ENCODE measurements at places on chromosomes 12 and 14. TPM values are rescaled to one million over a fixed set of nuclear protein-coding genes. Genes with fewer than 3 reads are reported as not detected.

CFL2 gene
- total RNA-seq, result 117 TPM

PAWR gene
- total RNA-seq, result 67.0 TPM

KCNA1 gene
- not detected for total RNA-seq

RPL10L gene
- total RNA-seq, result not detected

NR1H4 gene
- total RNA-seq, result not detected

NPFF gene
- total RNA-seq, result not detected

RASSF9 gene
- total RNA-seq, result 0.53 TPM

CPSF6 gene
- 69.6 TPM for total RNA-seq

KLRC1 gene
- not detected for total RNA-seq

ACOT6 gene
- total RNA-seq, result not detected

AMN gene
- total RNA-seq, result 0.21 TPM

IL26 gene
- not detected for total RNA-seq

MYRFL gene
- not detected for total RNA-seq

TSPAN19 gene
- 0.18 TPM for total RNA-seq

MAP3K9 gene
- total RNA-seq, result 4.7 TPM

WSCD2 gene
- total RNA-seq, result not detected

EVL gene
- total RNA-seq, result 27.3 TPM

CEBPE gene
- not detected for total RNA-seq

SLCO1B3 gene
- 15.3 TPM for total RNA-seq

POTEM gene
- not detected for total RNA-seq

PPM1H gene
- 8.0 TPM for total RNA-seq

POTEG gene
- total RNA-seq, result not detected

GPR68 gene
- 0.12 TPM for total RNA-seq

DACT1 gene
- total RNA-seq, result 0.44 TPM

KLHDC1 gene
- total RNA-seq, result 0.76 TPM

CEP170B gene
- 27.9 TPM for total RNA-seq

PLEKHG7 gene
- 0.10 TPM for total RNA-seq

SYNDIG1L gene
- not detected for total RNA-seq

TAS2R13 gene
- not detected for total RNA-seq
